ENCODE measurements at places on chromosomes 7 and 10. TPM values are rescaled to one million over a fixed set of nuclear protein-coding genes. Genes with fewer than 3 reads are reported as not detected.

- no peaks in the 10 kb centered on the region for H3K4me1 ChIP-seq
- no peak overlapping the region for H3K4me3 ChIP-seq
- H3K27ac ChIP-seq, result no peak overlapping the region
- H3K27me3 ChIP-seq, result no peaks in the 10 kb centered on the region
- H3K36me3 ChIP-seq, result no peaks in the 10 kb centered on the region
- no peak for DNase-seq
Measured at GRCh38 chr10:86341361-86341811, 25.2 kb downstream of the GRID1 start.

The ANKRD30A gene
- not detected for total RNA-seq

DNA sequence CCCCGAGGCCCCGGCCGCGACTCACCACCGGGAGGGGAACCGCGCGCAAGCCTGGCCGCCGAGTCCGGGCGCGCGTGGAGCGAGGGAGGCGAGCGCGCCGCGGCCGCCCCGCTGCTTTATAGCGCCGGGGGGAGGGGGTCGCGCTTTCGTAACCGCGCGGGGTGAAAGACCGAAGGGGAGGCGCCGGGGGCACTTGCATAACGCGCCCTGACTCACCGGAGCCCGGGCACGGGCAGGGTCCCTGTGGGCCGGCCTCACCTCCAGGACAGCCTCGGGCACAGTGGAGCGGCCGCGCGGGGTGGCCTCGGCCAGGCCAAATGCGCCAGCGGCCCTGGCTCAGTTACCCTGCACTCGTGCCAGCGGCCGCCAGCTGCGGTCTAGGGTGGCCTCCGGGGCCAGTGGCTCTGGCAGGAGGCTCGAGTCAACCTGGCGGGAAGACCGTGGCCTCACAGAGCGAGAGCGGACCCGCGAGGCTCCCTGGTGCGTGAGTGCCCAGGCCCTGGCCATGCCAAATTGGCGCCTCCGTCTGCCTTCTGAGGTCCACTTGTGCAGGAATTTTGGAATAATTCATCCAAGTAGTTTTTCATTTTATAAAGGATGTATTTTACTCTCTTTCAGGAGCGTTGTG is at the start of gene RBP4:
TSS of gene RBP4 (minus strand) at position 90 of the 628 bp plus-strand sequence. CDS start 207 bp downstream, outside the sequence.
- no peaks in the 10 kb centered on the region for H3K36me3 ChIP-seq
- peak within 1 kb of the TSS; percentile 19 for H3K4me3 ChIP-seq
- peaks cover 6% of the 10 kb centered on the region for H3K4me1 ChIP-seq
- H3K27ac ChIP-seq, result no peak within 1 kb of the TSS
- H3K27me3 ChIP-seq, result peaks cover 68% of the 10 kb centered on the region
- DNase-seq, result peak; percentile 10

DNA sequence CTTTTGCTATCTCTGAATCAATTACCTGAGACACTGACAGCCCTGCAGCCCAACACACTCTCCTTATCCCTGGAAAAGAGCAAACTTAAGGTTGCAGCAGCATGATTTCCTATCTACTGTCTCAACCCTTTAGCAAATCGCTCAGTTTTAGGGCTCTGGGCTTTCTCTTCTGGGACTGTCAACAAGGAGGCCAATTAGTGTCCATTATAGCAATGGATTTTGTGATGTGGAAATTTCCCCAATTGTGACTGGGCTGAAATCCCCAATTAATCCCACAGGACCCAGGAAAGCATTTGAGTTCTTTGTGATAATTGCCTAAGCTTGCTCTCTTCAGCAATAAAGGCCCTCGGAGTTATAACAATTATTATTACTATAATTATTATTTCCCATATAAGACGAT is 197.0 kb downstream of the ZNF438 start:
- no peak overlapping the region for H3K4me3 ChIP-seq
- H3K36me3 ChIP-seq, result no peaks in the 10 kb centered on the region
- H3K4me1 ChIP-seq, result no peaks in the 10 kb centered on the region

The SFRP5 gene
- total RNA-seq, result 1.9 TPM

DNA sequence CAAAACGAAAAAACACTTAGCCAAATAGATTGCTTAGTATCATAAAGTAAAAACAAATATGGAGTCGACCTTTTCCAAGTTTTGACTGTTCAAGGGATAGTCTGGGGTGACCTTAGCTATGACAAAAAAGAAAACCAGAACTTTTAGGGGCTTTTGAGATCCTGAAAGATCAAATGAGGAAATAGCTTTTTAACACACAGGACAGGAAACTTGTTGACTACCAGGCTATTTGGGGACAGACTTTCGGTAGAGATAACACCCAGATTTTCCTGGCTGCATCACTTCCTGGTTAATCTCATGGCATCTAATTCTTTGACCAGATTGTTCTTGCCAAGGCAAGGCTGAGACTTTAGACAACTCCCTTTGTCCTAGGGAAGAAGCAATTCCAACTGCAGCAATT is 34.5 kb upstream of the EGR2 start:
- H3K4me3 ChIP-seq, result no peak overlapping the region
- no peaks in the 10 kb centered on the region for H3K4me1 ChIP-seq
- H3K27ac ChIP-seq, result no peak overlapping the region
- no peaks in the 10 kb centered on the region for H3K36me3 ChIP-seq
- DNase-seq, result no peak
- no peaks in the 10 kb centered on the region for H3K27me3 ChIP-seq

DNA sequence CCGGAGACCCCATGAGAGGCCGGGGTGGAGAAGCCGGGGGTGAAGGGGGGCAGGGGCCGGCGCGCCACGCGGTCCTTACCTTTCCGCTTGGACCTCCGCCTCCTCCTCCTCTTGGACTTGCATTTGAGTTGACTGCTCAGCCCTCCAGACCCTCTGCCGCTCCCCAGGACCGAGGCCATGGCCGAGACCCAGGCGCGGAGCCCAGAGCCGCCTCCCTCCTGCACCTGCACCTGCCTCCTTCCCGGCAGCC is 428 bp downstream of the ADARB2 start:
- peaks cover 8% of the 10 kb centered on the region for H3K4me1 ChIP-seq
- no peaks in the 10 kb centered on the region for H3K36me3 ChIP-seq
- DNase-seq, result no peak
- H3K4me3 ChIP-seq, result peak overlapping the region; percentile 1
- H3K27me3 ChIP-seq, result peaks cover 53% of the 10 kb centered on the region

The GHRHR gene
- total RNA-seq, result not detected

DNA sequence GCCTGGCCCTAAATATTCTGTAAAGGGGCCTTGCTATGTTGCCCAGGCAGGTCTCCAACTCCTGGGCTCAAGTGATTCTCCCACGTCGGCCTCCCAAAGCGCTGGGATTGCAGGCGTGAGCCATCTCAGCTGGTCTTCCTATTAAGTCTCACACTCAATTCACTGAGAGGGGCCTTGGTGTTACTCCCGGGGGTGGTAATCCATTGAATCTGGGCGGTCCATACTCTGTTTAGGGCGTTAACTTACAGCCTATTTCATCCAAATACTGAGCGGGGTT is 665 bp upstream of the SRRT start:
- no peaks in the 10 kb centered on the region for H3K27me3 ChIP-seq
- H3K4me3 ChIP-seq, result peak overlapping the region; percentile 99
- peak overlapping the region; percentile 91 for H3K27ac ChIP-seq
- peaks cover 12% of the 10 kb centered on the region for H3K4me1 ChIP-seq
- DNase-seq, result no peak
- peaks cover 59% of the 10 kb centered on the region for H3K36me3 ChIP-seq

The FKBP9 gene
- 91.4 TPM for total RNA-seq

DNA sequence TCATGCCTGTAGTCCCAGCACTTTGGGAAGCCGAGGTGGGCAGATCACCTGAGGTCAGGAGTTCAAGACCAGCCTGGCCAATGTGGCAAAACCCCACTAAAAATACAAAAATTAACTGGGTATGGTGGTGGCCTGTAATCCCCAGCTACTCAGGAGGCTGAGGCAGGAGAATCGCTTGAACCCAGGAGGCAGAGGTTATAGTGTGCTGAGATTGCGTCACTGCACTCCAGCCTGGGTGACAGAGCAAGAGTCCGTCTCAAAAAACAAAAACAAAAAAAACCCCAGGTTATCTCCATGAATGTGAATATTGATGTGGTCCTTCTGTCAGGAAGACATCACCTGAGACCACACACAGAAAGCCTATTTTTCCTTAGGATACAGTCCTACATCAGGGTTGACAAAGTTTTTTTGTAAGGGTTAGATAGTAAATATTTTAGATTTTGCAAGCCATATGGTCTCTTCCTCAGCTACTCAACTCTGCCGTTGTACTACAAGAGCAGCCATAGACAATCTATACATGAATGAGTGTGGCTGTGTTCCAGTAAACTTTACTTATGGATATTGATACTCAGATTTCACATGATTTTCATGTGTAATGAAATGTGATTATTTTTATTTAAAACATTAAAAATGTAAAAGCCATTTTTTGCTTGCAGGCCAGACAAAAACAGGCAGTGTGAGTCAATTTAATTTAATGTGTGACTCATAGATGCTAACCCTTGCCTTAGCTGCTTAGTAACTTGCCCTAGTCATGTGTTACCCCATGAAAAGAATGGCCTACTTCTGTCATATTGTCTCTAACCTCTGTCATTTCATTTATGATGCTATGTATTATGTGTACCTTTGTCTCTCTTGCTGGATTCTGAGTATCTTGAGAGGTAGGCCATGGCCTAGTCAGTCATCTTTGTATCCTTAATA is 78.1 kb downstream of the TPST1 start:
- H3K4me1 ChIP-seq, result peaks cover 26% of the 10 kb centered on the region
- no peak overlapping the region for H3K4me3 ChIP-seq
- no peaks in the 10 kb centered on the region for H3K27me3 ChIP-seq
- H3K36me3 ChIP-seq, result no peaks in the 10 kb centered on the region
- peak overlapping the region; percentile 60 for H3K27ac ChIP-seq

- H3K36me3 ChIP-seq, result no peaks in the 10 kb centered on the region
- no peak for DNase-seq
- no peaks in the 10 kb centered on the region for H3K4me1 ChIP-seq
- no peaks in the 10 kb centered on the region for H3K27me3 ChIP-seq
- no peak overlapping the region for H3K4me3 ChIP-seq
- no peak overlapping the region for H3K27ac ChIP-seq
Measured at GRCh38 chr7:40572810-40573465, 438.1 kb downstream of the SUGCT start.

- H3K27ac ChIP-seq, result no peak overlapping the region
- H3K4me1 ChIP-seq, result peaks cover 34% of the 10 kb centered on the region
- H3K4me3 ChIP-seq, result no peak overlapping the region
- no peak for DNase-seq
Measured at GRCh38 chr10:132786884-132787494, 1.0 kb upstream of the NKX6-2 start.

DNA sequence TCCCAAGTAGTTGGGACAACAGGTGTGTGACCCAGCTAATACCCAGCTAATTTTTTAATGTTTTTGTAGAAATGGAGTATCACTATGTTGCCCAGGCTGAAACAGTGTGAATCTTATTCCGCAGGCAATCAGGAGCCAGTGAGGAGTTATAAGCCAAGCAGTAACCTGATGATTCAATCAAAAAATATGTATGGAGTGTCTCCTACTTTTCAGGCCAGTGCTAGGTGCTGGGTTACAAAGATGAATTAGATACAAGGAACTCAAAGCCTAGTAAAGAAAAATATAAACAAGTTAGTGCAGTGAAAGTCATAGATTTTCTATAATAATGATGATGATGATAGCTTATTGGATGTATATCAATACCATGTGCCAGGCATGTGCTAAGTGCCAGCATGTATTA is 13.2 kb upstream of the IFRD1 start:
- DNase-seq, result no peak
- no peaks in the 10 kb centered on the region for H3K27me3 ChIP-seq
- no peak overlapping the region for H3K4me3 ChIP-seq
- H3K4me1 ChIP-seq, result no peaks in the 10 kb centered on the region
- no peaks in the 10 kb centered on the region for H3K36me3 ChIP-seq

DNA sequence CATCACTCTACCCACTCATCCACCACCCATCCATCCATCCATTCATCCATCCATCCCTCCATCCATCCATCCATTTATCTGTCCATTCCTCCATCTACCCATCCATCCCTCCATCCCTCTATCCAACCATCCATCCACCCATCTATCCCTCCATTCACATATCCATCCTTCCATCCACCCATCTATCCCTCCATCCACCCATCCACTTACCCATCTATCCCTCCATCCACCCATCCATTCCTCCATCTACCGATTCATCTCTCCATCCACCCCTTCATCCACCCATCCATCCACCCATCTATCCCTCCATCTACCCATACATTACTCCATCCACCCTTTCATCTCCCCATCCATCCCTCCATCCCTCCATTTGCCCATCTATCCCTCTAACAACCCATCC is 239.6 kb upstream of the SHH start:
- no peak for DNase-seq
- H3K36me3 ChIP-seq, result no peaks in the 10 kb centered on the region
- H3K4me1 ChIP-seq, result no peaks in the 10 kb centered on the region
- H3K4me3 ChIP-seq, result no peak overlapping the region
- no peaks in the 10 kb centered on the region for H3K27me3 ChIP-seq

The ARHGEF35 gene
- total RNA-seq, result 1.0 TPM

The HTR5A gene
- not detected for total RNA-seq

GRCh38 chr10:30687698-30688213 is 58.2 kb upstream of the LYZL2 start:
- H3K36me3 ChIP-seq, result no peaks in the 10 kb centered on the region
- H3K27me3 ChIP-seq, result no peaks in the 10 kb centered on the region
- H3K4me1 ChIP-seq, result no peaks in the 10 kb centered on the region

- peaks cover 26% of the 10 kb centered on the region for H3K4me1 ChIP-seq
- no peaks in the 10 kb centered on the region for H3K27me3 ChIP-seq
- no peak overlapping the region for H3K4me3 ChIP-seq
- no peak overlapping the region for H3K27ac ChIP-seq
- DNase-seq, result no peak
Measured at GRCh38 chr7:100357131-100357561, 771 bp upstream of the PILRB start.
